ENCODE measurements at places on chromosomes 3 and 15.

- DNase-seq = peak; percentile 21
Measured at GRCh38 chr15:88975891-88976290, 62.7 kb upstream of the MFGE8 start.

DNA sequence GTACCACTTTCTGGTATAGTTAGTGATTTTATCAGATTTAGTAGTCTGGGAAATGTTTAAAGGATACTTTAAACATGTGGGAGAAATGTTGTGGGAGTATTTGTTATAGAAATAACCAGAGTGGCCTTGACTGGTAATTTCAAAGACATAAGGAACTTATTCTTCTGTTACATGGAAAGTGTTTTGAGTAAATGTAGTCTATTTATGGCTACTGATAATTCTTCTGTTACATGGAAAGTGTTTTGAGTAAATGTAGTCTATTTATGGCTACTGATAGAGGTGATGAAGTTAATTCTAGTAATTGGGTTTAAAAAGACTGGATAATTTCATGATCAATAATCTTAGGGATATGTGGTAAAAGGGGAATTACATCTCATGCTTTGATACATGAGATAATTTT is 17.7 kb downstream of the REC114 start:
- DNase-seq = no peak

GRCh38 chr3:138768946-138769345 is 65.8 kb downstream of the PIK3CB start:
- DNase-seq = no peak

DNA sequence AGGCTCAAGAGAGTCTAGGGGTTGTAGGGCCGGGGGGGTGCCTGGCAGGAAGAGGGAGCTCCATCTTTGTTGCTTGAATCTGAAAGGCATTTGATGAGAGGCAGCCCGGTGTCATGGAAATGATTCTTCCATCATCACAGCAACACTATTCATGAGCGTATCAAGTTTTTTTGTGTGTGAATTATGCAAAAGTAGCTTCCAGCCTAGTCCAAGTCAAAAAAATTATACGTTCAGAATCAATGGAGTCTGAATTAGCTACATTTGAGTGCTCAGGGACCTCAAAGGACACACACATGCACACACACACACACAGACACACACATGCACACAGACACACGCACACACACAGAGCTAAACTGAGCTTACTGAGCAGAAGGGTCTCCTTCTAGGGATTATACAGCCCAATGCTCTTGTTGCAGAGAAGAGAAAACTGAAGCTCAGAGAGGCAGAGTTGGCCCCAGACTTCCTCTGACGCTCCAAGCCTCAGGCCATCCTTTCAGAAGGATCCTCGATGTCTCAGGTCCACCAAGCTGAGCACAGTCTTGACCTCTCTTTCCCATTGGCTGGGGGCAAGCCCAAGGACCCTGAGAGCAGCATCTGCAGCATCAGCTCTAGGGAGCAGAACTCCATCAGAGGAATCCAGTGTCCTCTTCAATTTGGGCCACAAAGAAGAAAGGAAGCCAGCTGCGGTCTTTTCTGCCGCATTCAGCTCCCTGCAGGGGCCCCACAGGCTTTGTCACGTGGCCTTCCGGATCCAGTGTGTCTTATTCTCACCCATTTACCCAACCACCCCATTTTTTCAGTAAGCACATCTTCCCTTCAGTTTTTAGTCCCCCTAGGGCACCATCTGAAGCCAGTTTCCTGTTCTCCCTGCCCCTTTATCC is 228.0 kb downstream of the UACA start:
- DNase-seq = no peak

- DNase-seq = no peak
Measured at GRCh38 chr3:169769287-169770181, at the start of gene ACTRT3. ACTRT3 (minus strand) TSS chr3:169769561; CDS start chr3:169769520, 41 bp downstream.

DNA sequence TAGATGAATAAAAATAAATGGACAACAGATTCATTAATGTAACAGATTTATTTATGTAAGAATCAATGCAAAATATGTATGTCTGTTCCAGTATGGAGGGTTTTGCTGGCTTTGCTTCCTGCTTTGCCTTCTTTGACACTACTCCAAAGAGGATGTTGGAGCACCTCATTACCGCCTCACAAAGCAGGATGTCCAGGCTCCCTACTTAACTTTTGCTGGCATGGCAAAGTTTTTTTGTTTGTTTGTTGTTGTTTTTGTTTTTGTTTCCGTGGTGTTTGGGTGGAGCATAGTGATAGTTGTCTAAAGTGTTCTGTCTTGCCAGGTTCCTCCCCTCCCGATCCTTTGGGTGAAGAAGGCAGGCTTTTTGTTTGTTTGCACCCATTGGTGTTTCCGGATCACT is 38.7 kb downstream of the DIPK2A start:
- DNase-seq = no peak

Measured in GM04504 (cell line).